Activated naive CD8-positive, alpha-beta T cell treated with anti-CD3 and anti-CD28 coated beads for 36 hours (primary cell): ENCODE measurements at places on chromosomes 3 and 15.

DNA sequence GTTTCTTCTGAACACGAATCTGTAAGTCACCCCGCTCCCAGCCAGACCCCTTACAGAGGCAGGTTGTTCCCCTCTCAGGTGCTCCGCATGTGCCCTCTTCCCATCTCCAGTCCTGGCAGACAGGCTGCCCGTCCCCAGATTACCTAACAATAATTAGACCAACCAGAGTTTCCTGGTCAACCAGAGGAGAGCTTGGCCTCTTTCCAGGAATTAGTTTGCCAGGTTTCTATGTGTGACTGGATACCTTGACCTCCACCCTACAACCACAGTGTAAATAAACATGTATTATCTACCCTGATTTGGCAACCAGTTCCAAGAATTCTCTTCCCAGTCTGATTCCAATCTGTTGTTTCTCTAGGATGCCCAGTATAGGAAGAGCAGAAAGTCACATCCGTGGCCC is 178.0 kb upstream of the UMPS start:
- DNase-seq = no peak

DNA sequence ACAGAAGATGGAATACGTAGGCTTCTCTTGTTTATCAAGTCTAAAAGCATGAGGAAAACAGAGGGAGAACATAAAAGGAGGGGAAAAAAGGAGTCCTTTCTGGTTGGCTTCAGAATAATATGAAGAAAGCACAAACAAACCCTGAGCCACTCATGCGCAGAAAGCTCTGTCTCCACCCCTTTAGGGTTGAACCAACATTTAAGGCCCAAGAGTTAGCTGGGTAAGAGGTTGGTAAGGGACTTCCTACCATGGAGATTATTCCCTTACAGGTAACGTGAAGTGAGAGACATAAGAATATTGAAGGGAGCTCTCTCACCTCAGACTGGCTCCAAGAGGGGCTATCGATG is 145.3 kb downstream of the RORA start:
- DNase-seq = no peak

DNA sequence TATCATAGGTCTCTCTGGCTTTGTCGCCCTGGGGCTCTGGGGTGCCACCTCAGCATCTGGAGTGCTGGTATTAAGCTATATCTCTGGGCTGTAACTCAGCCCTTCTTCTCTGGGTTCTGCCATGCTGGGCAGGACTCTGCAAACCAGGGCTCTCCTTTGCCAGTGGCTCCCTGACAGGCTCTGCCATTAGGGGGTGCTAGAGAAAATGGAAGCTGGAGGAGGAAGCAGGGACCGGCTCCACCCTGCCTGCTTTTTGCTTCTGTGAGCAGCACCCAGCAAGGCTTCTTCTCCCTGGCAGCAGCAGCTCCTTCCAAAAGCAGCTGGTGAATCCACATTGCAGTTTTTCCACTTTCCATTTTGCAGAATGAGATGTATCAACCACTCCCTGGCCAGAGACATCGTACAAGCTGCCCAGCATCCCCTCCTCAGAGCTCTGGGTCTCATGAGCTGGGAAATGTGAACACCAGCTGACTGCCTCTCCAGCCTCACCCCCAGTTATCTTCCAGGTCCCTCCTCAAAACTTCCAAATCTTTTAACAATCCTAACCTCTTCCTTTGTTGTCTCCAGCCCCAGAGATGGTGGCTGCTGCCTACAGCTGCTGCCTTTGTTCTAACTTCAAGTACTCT is 165.0 kb downstream of the ABHD5 start:
- peak; percentile 29 for DNase-seq

DNA sequence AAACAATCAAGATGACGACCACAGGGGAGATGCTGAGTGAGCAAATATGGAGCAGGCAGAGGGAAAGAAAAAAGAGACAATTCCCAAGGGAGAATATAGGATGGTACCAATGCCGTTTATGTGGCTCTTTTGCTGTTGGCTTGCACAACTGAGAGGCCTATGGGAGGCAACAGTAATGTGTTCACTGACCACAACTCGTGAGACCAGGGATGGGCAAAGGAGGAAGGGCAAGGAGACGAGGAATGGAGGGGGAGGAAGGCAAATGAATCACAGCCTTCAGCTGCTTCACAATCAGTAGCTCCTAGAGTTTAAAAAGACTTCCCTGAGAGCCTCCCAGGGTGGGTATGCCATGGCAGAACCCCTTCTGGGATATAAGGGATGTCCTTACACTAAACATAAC is 131.5 kb downstream of the SLC9A9 start:
- no peak for DNase-seq

GRCh38 chr3:28978092-28978491 is 302.8 kb upstream of the RBMS3 start:
- no peak for DNase-seq

DNA sequence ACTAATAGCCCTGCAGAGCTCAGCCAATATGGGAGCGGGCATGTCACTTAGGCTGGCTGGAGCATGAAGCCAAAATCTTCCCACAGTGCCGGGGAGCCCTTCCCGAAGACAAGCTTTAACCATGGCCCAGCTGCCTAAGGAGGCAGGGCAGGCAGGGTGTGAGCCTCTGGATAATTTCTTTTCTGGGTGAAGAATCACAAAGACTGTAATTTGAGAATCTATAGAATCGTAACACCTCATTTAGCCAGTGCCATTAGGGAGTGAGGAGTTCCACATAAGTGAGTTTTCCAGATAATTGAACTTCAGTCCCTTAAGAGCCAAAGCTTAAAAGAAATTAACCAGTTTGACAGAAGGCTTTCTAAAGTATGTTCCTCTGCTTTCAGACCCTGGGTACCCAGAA is 40.2 kb upstream of the TLE3 start:
- DNase-seq = no peak

DNA sequence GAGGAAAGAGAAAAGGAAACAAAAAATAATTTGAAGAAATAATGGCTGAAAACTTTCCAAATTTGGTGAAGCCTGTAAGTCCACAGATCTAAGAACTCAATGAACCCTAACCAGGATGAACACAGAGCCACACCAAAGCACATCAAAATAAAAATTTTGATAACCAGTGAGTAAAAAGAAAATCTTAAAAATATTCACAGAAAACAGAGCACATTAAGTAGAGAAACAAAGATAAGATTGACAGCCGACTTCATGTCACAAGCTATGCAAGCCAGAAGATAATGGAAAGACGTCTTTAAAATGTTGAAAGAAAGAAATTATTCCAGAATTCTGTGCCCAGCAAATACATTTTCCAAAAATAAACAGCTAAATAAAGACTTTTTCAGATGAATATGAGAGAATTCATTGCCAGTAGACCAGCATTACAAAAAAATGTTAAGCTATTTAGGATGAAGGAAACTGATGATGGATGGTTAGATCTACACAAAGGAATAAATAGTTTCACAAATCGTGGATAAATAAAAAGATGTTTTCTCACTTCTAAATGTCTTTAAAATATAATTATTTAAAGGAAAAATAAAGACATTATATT is 140.2 kb upstream of the SKOR1 start:
- no peak for DNase-seq

DNA sequence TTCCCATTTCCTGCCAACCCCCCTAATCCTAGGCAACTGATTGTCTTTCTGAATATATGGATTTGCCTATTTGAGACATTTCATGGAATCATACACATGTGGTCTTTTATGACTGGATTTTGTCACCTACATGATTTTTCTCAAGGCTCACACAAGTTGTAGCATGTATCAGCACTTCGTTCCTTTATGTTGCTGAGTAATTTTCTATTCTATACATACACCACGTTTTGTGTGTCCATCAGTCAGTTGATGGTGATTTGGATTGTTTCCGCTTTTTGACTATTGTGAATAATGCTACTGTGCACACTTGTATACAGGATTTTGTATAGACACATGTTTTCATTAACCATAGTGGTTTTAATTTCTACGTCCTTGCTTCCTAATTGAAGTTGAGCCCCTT is 203.1 kb downstream of the ITPR1 start:
- DNase-seq = no peak

DNA sequence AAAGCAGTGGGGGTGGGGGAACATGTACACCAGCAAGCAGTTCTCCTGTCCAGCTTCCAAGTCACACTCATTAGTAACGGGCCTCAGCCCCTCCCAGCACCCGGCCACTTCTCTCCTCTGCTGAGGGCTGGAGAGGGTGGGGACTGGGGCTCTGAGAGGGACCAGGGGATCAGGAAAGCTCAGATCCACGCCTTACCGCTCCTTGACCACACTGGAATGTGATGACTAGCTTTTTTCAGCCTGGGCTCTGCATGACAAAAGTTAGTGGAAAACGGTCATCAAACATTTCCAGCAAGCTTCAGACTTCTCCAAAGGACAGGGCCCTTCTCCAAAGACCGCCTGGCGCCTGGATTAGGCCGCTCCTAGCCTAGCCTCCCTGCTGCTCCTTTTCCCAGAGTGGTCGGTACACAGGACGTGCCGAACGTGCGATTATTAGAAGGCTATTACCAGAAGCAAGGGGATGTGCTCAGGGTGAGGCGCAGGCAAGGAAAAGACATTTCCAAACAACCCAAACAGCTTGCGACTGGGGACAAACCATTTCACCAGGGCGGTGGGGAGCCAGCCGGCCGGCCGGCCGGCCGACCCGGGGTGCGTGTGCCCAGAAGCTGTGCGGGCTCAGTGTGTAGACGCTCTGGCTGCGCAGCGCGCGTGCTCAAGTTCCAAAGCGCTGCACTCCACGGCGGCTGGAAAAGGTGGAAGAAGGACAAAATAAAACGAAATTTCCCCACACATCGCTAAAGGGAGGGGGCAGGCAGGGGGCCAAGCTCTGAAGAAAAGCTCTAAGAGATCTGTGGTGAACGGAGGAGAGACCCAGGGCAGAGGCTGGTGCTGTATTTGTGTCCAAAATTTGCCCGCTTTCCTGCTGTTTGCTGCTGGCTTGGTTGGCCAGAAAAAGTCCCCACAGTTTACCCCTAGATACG is 51.0 kb upstream of the SSR3 start:
- DNase-seq = no peak

DNA sequence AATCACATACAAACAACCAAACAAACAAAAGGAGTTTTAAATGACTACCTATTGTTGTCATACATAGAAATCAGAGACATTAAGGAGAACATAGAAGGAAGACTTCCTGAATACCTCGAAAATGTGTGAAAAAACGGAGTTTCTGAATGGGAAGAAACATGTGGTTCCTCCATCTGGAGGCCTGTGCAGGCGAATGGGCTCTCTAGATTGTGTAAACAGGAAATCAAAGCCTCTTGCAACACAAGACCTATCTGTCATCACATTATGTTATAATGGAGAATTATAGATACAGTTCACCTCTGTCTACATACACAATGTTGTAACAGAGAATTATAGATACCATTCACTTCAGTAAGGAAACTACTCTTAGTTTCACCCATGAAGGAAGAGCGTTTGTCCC is 44.1 kb downstream of the RUBCN start:
- DNase-seq = no peak

DNA sequence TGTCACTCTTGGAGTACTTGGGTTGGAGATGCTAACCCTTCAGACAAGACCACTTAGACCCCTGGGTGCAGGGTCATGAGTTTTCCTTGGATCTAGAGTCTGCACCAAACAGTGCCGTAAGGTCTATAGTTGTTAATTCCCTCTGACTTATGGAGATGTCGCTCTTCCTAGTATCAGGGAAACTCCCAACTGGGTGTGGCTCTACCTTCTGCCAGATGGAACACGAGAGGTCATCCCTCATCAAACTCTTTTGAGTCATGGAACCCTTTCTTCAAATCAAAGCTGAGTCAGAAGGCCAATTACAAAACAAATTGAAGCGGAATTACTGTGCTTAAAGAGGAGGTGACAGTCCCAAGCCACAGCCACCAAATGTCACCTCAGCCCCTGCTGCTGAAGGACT is 514.9 kb upstream of the PROK2 start:
- no peak for DNase-seq

GRCh38 chr3:181712553-181713279 is 991 bp downstream of the SOX2 start:
- DNase-seq = no peak

DNA sequence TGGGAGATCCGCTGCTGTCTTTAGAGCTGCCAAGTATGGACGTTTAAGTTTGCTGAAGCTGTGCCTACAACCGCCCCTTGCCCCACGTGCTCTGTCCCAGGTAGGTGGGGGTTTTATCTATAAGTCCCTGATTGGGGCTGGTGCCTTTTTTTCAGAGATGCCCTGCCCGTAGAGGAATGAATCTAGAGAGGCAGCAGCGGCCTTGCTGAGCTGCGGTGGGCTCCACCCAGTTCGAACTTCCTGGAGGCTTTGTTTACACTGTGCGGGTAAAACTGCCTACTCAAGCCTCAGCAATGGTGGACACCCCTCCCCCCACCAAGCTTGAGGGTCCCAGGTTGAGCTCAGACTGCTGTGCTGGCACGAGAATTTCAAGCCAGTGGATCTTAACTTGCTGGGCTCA is 83.4 kb upstream of the FGF7 start:
- no peak for DNase-seq

DNA sequence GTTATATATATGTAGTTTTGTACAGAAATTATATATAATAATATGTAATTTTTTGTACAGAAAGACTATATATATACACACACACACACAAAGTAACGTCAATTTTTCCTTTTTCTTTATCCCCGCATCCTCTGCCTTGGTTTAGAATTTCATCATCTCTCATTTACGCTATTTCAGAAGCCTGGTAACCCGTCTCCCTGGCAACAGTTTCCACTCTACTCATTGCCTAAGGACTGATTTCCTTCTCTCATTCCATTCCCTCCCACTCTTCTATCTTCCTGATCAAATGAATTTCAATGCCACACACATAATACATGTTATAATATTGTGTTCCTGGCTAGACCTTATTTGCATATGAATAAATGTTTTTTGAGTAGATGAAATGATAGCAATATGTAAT is 47.8 kb upstream of the NDN start:
- no peak for DNase-seq

DNA sequence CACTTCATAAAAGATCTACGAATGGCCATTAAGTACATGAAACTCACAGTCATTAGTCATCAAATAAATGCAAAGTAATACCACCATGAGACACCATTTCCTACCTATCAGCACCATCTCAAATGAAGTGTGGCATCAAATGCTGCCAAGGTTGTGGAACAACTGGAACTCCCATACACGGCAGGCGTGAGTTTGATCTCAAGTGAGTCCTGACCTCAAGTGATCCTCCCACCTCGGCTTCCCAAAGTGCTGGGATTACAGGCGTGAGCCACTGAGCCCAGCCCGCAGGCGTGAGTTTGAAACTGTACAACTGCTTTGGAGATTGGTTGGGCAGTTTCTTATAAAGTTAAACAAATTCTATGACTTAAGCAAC is 28.8 kb upstream of the HDAC11 start:
- DNase-seq = peak; percentile 41
